NB4 (cell line): ENCODE measurements at places on chromosomes 6 and 20.

DNA sequence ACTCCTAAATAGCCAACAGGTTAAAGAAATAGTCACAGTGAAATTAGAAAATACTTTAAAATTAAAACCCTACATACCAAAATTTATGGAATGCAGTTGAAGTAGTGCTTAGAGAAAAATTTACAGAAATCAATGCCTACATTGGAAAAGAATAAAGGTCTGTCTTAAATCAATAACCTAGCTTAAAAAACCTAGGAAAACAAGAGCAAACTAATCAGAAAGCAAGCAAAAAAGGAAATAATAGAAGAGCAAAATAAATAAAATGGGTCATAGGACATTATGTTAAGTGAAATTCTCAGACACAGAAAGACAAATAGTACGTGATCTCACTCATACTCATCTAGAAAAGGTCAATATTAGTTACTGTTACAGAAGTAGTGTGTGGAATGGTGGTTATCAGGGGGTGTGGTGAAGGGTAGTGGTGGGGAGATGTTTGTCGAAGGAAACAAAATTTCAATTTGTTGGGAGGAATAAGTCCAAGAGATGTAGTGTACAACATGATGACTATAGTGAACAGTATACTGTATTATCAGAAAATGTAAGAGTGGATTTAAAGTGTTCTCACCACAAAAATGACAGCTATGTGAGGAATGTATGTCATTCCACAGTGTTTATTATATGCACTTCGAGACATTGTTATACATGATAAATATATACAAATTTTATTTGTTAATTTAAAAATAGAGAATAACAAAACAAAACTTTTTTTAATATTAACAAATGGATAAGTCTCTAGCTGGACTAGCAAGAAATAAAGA, 423.6 kb downstream of the CDH26 start:
- no peak for DNase-seq

- DNase-seq: no peak
Observed at GRCh38 chr6:32382757-32383420, 11.2 kb upstream of the TSBP1 start.

- no peak for DNase-seq
Observed at GRCh38 chr6:142011156-142011555, 121.6 kb upstream of the GJE1 start.

DNA sequence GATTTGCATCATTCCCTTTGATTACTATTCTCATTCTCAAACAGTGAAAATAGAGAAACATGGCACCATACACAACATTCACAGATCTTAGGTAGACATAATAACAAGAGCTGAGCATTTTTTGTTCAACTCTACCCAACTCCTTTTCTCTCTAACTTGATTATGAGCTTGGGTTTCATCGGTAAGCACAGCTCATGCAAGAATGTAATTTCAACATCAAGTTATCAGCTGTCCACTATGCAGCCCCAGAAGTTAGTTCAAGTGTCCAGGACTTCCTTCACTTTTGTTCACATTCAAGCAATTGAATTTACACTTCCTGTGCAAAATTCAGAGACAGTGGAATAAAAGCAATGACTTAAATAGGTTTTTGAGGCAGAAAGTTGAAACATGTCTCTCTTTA, 297.7 kb upstream of the SASH1 start:
- DNase-seq: no peak

DNA sequence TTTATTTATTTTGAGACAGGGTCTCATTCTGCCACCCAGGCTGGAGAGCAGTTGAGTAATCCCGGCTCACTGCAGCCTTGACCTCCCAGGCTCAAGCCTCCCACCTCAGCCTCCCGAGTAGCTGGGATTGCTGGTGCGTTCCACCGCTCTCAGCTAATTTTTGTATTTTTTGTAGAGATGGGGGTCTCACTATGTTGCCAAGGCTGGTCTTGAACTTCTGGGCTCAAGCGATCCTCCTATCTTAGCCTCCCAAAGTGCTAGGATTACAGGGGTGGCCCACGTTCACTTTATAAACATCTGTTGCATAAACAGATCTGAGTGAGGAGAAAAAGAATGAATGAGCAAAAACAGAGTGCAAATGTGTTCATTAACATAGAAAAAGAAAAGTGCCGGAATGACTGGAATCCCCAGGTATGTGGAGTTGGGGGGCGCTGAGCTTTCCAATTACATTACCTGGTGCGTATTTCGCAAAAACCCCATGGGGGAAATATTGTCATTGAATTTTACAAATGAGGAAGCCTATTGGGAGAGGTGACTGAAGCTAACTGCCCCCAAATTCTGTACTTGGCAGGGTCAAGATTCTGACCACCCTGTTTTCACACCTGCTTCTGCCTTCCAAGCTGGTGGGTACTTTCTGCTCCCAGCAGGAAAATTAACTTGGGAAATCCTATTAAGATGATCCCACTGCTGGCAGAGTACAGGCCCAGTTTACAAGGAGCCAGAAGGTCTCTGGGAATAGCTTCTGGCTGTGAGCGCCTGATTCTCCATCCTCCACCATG, 207.7 kb upstream of the JARID2 start:
- no peak for DNase-seq

DNA sequence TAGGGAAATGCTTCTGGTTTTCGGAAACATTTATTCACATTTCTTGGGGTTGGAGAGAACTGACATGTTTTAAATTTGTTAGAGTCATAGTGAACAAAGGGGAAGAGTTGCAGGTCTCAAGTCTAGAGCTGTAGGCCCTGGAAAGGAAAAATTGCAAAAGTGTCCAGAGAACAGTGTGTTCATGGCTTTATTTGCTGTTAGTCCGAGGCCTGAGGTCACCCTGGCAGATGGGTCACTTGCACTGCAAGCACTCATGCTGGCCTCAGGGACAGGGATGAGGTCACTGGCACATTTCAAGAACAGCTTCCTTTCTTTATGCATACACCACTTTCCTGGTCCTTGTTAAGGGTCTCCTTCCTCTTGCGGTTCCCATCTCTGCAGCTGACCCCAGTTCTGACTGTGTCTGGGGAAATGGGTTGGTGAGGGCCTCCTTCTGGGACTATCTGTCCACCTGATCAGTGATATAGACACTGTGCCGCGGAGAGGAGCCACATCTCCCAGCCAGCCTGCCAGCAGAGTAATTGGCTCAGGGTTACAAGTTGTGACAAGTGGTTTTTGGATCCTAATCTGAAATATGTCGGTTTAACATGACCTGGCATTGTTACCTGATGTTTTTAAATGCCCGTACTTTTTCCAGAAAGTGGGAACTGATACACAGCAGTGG, 194.0 kb downstream of the EYA4 start:
- no peak for DNase-seq

- peak; percentile 75 for DNase-seq
Observed at GRCh38 chr6:67888886-67889681, 746.0 kb upstream of the ADGRB3 start.

DNA sequence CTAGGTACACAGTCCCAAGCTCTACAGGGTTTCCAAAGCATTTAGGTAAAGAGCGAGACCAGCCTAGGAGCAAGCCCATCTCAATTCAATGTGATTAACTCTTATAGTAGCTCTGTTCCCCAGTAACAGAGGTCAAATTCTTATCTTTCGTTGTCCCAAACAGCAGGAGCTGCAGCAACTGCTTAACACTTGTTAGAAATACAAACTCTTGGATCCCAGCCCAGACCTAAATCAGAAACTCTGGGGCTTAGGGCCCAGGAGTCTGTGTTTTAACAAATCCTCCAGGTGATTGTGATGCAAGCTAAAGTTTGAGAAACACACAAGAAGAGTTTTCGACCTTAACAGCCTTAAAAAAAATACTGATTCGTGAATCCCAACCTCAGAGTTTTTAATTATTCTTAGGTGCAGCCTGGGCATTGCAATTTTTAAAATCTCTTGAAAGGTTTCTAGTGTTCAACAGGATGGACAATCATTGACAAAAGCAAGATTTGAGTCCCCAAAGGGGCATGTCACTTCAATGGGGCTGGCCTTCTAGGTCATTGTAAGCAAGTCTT, 127.4 kb upstream of the HCRTR2 start:
- DNase-seq: no peak

DNA sequence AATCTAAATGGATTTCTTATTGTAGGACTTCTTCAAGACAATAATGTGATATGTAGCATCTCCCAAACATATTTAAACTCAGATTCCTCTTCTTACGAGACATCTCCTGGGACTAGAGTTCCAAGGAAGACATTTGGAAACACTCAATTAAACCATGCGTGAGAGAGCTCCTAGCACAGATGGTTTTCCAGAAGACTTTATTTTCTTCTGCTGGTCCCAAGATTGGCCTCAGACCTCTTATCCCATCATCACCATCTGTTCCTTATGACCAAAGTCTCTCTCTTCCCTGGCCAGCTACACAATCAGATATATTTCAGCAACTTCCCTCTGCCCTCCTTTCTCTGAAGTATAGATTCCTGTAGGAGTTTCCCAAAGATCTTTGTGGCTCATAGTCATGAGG, 93.2 kb upstream of the JARID2 start:
- no peak for DNase-seq

- DNase-seq: peak; percentile 78
Observed at GRCh38 chr6:163180874-163181541, 233.5 kb upstream of the QKI start.

DNA sequence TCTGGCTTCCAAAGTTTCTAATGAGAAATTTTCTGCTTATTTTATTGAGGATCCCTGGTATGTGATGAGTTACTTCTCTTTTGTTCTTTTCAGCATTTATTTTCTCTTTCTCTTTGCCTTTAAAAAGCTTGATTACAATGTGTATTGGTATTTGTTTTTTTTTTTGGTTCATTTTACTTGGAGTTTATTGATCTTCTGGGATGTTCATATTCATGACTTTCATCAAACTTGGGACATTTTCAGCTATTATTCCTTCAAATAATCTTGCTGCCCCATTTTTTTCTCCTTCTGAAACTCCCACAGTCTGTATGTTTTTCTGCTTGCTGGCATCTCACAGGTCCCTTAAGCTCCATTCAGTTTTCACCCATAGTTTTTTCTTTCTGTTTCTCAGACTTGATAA, 102.4 kb downstream of the PRDM13 start:
- no peak for DNase-seq

GRCh38 chr6:143039548-143039947, 21.1 kb upstream of the AIG1 start:
- DNase-seq: no peak

DNA sequence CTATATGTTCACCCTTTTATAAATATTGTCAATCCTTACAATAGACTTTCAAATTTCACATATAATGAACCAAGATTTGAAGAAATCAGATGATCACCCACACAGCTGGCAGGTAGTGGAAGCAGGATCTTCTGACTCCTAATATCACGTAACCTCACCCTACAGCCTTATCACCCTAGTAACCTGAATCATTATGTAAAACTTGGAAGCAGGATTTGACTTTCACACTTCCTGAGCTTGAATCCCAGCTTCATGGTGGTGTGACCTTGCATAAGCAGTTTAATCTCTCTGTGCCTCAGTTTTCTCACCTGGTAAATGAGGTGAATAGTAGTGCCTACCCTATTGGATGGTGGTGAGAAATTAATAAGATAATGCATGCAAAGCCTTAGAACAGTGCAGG, 16.4 kb downstream of the SPTLC3 start:
- no peak for DNase-seq

DNA sequence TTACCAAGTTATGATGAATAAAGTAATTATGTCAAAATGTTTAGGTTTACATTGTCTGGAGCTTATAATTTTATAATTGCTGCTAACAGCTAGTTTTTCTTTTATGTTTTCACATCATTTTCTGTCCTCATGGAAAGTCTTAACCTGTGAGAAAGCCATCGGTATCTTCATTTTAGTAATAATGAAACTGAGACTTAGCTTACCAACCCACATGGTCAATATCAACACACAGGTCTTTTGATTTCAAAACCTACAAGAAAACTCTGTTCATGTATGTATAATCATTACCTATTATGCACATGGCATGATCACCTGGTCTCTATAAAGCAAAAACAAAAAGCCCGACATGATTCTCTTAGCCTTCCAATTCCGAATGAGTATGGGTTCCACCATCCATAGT, 61.9 kb downstream of the KCNQ5 start:
- no peak for DNase-seq

DNA sequence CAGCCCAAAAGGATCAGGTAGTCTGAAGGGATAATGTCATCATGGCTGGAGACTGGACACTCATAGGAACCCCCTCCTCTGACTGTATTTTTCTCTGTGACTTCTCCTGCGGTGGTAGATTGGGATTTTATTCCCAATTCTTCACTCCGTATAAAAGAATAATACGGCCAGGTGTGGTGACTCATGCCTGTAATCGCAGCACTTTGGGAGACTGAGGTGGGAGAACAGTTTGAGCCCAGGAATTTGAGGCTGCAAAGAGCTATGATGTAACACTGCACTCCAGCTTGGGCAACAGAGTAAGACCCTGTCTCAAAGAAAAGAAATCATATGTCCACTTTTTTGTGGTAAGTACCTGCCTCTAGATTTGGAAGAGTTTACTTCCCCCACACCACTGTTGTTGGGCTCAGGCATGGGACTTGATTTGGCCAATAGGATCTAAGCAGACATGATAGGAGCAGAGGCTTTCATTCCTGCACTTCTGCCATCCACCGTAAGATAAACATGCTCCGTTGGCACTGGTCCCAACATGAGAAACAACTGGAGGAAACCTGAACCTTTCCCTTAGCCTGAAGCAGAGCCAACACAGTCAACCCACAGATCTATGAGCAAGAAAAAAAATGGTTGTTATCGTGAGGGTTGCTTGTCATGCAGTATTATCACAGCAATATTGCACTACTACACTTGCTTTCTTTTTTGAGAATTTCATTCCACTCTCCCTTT, 82.0 kb downstream of the JPH2 start:
- DNase-seq: no peak

DNA sequence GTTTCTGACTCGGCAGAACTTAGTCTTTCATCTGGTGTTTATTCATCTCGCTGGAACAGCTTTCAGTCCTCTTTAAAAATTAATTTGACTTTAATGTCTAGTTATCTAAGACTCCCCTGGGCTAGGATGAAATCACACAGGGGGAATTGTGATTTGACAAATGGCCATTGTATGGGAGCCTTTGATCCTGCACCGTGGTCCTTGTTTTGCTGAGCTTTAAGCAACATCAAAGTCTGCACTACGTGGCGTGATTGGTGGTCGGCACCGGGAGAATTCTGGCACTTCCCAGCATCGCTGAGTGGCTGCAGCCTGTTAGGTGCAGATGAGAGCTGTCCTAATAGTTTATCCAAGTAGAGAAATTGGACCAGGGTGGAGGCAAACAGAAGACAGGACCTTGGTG, 146.9 kb downstream of the TBC1D7 start:
- DNase-seq: no peak

- no peak for DNase-seq
Observed at GRCh38 chr6:138455746-138456400, 43.4 kb downstream of the NHSL1 start.

GRCh38 chr6:53831081-53831869, 36.5 kb downstream of the LRRC1 start:
- no peak for DNase-seq
